ENCODE measurements at places on chromosomes 16 and 17. TPM values are rescaled to one million over a fixed set of nuclear protein-coding genes. Genes with fewer than 3 reads are reported as not detected.

Gene TMC8
- total RNA-seq = 0.95 TPM

Gene BMERB1
- total RNA-seq = 10.3 TPM

DNA sequence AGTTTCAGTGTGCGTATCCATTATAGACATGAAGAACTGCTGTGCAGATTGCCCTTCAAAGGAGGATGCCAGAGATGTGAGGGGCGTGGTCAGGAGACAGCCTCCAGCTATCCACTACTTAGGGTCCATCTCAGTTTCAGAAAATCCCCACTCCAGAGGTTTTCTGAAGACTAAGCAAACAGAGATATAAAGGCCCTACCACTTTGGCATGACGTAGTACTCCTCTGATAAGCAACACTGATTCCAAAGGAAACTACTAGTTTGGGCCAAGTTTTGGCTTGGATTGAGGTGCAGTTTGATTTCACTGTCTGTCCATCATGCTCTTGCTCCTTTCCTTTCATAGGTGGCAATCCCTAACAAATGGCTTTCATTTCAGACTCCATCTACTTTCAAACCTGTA, 228.7 kb downstream of the CDH8 start:
- no peak for DNase-seq

DNA sequence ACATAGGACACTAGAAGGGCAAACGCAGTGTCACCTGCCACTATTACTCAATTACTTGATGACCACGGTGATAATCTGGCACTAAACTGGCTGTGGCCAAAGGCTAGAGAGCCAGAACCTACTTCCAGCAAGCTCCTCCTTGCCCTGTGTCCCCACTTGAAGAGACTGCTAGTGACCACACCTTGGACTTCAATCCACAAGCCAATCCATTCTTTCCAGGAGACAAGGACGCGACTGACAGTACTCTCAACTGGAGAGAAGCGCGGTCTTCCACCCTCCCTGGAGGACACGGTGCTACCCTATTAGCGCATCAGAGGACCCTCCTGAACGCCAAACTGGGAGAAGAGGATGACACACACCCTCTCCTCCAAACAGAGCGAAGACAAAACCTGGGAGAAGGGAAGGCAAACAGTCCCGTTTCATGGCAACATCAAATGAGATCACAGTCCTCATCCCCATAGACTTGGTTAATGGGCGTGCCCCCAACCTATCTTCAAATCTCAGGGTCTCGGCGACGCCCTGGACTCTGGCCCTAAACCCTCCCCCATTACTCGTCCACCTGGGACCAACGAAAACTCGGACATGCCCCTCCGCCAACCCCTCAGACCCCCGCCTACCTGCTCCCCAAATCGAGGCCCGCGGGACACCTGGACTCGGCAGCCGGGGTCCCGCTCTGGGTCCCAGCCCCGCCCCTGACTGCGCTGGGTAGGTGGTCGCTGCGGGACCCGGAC, 508 bp downstream of the FLCN start:
- peak; percentile 35 for DNase-seq

GRCh38 chr17:2749784-2750181, 331 bp upstream of the CCDC92B start:
- peak; percentile 68 for DNase-seq

GRCh38 chr17:82909322-82909904, 69.6 kb upstream of the ZNF750 start:
- no peak for DNase-seq

DNA sequence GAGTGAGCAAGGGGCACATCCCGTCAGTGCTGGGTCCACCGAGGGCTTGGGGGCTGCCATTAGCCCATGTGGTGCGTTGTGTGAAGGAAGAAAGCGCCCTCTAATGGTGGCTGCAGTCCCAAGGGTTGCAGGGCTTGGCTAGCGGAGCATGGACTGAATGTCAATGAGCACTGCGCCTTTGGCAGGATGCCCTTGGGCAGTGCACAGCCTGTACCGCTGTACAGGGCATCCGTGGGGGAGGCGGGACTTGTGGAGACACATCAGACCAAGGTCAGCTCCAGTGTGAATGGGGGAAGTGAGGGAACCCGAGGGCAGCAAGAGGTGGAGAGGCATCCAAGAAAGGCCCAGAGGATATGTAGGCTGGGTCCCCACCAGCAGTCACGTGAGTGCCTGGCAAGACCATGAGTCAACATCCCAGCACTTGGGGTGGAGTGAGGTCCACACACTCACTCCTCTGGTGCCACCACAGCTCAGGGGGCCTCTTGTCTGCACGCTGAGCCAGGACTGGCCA, 75.5 kb upstream of the MED9 start:
- peak; percentile 78 for DNase-seq

Gene EME1
- total RNA-seq = 24.4 TPM

DNA sequence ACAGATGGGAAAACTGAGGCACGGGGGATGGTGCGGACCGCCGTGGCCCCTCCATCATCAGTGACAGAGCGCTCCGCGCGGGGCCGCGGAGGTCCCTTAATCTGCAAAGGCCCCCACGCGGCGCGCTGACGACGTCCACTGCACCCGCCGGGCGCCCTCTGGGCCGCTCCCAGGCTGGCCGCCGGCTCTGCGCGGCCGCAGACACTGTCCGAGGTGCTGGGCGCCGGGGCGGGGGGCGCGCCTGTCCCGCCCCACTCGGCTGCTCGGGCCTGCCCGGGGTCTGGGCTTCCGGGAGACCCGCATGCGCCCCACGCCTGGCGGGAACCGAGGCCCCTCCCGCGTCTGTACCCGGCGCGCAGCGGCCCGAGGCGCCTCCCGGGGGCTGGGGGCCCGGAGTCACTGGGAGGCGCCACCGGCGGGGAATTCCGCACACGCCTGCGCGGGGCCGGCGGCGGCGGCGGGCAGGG, 550 bp upstream of the RNF213 start:
- peak; percentile 55 for DNase-seq

Gene ADGRG3
- not detected for total RNA-seq

DNA sequence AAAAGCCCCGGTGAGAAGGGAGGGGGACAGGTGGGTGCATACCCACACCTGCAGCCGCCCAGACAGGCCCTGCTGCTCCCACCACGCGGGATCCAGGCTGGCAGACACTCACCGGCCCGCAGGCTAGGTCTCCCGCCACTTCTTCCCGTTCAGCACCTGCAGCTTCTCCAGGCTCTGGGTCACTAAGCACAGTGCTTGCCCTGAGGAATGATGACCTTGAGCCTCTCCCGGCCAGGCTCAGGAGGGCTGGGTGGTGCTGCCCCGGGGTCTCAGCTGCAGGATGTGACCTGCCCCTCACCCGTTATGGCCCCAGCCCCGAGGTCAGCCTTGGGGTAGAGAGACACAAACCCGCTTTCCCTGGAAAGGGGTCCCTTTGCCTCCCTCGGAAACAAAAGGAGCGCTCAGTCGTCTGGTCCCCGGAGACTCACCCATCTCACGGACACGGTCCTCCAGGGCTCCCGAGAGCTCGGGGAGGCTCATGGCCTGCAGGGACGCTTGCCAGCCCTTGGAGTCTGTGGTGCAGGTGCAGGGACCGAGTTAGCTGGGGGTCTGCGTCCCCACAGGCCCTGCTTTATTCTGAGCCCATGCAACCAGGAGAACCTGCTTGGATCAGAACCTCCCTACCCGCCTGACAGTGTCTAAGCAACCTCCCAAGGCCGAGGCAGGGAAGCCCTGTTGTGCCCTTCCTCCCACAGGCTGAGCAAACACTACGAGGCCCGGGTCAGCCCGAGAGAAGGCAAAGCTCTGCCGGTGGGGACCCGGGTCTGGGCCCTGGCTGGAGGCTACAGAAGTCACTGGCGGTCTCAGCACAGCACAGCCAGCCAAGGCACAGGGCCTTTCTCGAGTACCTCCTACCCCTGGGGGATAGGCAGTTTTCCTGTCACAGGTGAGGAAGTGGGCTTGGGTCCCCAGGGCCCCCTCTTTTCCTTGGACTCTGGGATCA, 3.8 kb downstream of the NUDT16L1 start:
- no peak for DNase-seq

DNA sequence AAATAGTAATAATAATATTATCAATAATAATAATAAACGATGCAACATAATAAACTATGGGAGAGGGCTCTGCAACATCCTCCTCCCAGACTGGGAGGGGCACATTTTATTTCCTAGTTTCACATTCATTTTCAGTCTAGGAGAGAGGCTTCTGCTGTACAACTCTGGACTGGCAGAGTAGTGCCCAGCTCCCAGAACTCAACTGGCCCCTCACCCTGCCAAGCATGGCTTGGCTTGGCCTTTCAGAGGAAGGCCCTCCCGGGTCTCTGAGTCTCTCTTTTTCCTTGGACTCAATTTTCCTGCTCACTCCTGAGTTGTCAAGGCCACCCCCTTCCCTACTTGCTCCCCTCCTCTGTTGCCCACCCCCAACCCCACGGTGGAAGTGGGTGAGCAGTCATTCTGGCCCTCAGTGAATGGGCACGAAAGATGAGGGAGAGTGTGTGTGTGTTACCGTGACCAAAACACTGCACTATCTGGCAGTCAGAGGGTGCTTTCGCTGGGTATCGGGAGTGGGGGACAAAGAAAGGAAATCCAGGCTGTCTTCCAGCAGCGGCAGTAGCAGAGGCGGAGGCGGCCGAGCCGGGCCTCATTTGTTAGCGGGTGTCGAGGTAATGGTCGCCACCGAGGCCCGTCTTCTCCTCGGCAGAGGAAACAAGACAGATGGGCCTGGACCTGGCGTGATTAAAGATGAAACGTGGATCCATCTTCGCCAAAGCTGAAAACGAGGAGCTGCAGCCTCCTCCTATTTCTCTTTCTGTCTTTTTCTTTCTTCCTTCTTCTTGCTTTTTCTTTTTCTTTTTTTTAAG, 2.3 kb downstream of the HOXB4 start:
- DNase-seq = no peak

Gene CRHR1
- total RNA-seq = not detected

- peak; percentile 15 for DNase-seq
These were observed 52.9 kb upstream of the MAF start for GRCh38 chr16:79653373-79653891.

- DNase-seq = no peak
These were observed 15.3 kb downstream of the SLC13A2 start for GRCh38 chr17:28488533-28489276.

Gene C17orf100
- 0.23 TPM for total RNA-seq

Gene WNT9B
- total RNA-seq = not detected

Gene NATD1
- 0.88 TPM for total RNA-seq

Gene SDK2
- 0.39 TPM for total RNA-seq

Gene SYNGR3
- 2.5 TPM for total RNA-seq

DNA sequence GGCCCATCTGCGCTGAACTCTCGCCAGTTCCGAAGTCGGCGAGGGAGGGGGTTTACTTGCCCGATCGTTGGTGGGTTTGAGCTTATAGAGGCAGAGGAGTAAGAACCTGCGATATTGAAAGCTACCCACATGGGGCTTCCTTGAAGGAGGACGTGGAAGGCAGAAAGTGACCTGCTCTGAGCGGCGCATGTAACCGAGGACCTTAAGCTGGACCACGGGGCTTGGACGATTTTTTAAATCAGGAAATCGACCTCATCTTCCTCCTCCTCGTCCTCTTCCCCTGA, 2.0 kb downstream of the PRAC2 start:
- no peak for DNase-seq

DNA sequence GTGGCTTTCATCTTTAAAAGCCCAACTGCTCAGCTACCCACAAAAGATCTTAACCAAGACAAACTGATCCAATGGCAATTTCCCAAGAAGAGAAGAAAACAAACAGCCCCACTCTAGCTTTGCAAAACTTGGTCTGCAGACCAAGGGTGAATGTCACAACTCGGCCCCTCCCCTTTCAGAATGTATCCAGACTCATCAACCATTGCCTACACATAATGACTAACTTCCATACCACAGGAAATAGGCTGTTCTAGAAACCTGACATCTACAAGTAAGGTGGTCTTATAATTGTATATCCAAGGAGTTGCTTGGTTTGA, 16.0 kb downstream of the DCUN1D3 start:
- peak; percentile 69 for DNase-seq

Gene CD68
- total RNA-seq = 75.8 TPM

DNA sequence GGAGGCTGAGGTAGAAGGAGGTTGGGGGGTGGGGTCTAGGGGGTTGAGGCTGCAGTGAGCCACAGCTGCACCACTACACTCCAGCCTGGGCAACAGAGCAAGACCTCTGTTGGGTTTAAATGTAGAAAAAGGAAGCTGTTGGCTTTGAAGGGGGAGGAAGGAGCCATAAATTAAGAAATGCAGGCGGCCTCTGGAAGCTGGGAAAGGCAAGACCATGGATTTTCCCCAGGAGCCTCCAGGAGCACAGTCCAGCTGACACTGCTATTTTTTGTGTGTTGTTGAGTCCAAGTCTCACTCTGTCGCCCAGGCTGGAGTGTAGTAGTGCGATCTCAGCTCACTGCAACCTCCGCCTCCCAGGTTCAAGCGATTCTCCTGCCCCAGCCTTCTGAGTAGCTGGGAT, 15.9 kb downstream of the LITAF start:
- DNase-seq = no peak

DNA sequence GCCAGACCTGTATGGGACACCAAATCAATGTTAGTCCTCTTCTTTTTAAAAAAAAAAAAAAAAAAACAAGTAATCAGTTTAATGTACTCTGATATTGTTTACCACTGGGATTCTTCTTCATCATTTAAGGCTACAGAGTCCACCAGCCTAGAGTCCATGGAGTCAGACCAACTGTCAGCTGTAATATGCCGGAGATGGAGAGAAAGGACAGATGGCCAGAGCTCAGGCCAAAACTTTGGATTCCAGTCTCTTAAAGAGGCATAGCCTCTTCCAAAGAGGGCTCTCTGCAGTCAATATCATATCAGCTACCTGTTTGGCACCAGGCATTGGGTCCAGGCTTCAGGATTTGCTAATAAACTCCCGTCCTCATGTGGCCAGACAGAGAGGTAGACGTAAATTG, 469.6 kb upstream of the HSBP1 start:
- no peak for DNase-seq

Gene KRTAP4-3
- total RNA-seq = not detected

- DNase-seq = no peak
These were observed 81.2 kb downstream of the USP22 start for GRCh38 chr17:20961586-20961985.

DNA sequence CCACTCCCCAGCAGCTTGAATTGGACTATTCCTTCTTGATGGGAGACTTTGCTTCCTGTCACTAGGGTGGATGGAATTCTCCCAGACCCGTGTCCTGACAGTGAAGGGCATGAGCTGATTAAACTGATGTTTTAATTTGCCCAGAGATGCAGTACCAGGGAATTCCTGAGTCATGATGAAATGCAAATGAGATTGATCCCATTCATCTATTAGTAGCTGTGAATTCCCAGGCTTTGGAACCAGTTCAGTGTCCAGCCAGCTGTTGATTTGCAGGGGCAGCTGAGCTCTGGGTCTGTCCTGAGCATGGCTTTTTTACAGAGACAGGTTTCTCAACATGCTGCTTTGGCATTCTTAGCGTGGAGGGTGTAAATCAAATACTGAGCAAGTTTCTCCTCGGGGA, 157.9 kb downstream of the PITPNC1 start:
- DNase-seq = no peak

DNA sequence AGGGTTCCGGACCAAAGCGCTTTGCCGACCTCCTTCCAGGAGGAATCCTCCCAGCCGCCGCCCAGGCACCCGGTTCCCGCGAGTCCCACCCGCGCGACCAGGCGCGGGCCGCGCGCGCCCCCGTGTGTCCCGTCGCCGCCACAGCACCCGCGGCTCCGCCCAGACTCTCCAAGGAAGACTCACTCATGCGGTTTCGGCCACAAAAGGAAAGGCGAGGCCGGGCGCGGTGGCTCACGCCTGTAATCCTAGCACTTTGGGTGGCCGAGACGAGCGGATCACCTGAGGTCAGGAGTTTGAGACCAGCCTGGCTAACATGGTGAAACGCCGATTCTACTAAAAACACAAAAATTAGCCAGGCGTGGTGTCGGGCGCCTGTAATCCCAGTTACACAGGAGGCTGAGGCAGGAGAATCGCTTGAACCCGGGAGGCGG, 3.5 kb upstream of the PKMYT1 start:
- peak; percentile 88 for DNase-seq

Gene LRRC37A
- 1.4 TPM for total RNA-seq

All from HT1080 (cell line).